ENCODE measurements at places on chromosomes 3 and 15. TPM values are rescaled to one million over a fixed set of nuclear protein-coding genes. Genes with fewer than 3 reads are reported as not detected.
A peak's percentile ranks its signal among the peaks of the same experiment; 100 is the strongest.

The SCAANT1 gene
- 4.4 TPM for polyA plus RNA-seq

The DUOXA2 gene
- 0.36 TPM for polyA plus RNA-seq

The MESP2 gene
- polyA plus RNA-seq = 1.3 TPM

The CCR8 gene
- not detected for polyA plus RNA-seq

DNA sequence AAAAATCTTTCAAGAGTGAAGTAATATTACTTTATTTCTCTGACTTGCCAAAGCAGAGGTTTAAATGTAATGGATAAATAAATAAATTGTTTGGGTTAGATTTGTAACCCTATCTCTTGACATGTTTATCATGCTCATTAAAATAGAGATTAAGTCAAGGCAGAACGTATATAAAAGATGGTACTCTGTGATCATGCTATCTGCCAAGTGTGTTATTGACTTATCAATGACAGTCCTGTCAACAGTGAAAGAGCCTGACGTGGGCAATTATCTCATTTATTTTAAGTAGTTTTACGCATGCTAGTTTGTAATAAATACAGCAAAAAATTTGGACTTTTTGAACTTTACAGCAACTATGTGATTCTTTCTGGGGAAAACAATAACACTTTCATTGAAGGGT is 43.7 kb downstream of the PROS1 start:
- DNase-seq = no peak

GRCh38 chr15:60371175-60372051 is 26.4 kb downstream of the ANXA2 start:
- DNase-seq = peak; percentile 61

DNA sequence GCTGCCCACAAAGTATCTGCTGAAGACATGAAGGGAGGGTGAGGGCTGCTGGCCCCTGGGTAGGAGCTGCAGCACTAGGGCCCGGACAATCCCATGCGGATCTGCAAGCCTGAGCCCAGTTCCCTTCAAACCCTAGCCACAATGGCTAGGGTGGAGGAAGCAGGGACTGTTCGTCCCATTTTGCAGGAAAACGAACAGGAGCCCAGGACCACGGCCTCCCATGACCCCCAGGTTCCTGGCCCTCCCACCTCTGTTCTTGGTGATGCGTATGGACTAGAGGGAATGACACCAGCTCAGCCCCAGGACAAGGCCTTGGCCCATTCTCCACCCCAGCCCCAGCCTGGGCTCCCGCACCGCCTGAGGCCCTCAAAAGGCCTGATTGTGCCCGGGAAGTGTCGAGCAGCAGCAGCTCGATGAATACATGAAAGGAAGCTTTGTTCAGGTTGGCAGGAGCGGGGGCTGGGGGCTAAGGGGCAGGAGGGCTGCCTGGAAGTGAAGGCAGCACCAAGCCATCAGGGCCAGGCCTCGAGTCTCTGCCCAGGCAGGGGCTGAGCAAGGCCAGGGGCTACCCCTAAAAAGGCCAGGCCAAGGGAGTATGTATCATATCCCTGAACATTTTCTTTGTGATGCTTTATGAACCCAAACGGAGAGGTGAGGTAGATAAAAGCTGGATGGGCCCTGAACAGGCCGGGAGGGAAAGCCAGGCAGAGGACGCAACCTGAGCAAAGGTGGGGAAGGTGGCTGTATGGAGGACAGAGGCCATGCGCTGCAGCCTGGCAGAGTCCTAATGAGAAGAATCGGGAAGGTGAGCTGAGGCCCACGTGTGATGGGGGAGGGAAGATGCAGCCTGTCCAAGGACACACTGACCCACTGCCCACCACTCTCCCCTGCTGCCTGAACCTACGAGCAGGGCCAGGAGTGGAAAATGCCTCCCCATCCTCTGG is 12.2 kb downstream of the SEMA7A start:
- peak; percentile 61 for DNase-seq

GRCh38 chr3:141777957-141778813 is 15.0 kb downstream of the GRK7 start:
- no peak for DNase-seq

GRCh38 chr3:15795651-15796308 is 2.0 kb downstream of the ANKRD28 start:
- DNase-seq = no peak

- no peak for DNase-seq
These were observed 6.1 kb downstream of the RHCG start for GRCh38 chr15:89490081-89490813.

DNA sequence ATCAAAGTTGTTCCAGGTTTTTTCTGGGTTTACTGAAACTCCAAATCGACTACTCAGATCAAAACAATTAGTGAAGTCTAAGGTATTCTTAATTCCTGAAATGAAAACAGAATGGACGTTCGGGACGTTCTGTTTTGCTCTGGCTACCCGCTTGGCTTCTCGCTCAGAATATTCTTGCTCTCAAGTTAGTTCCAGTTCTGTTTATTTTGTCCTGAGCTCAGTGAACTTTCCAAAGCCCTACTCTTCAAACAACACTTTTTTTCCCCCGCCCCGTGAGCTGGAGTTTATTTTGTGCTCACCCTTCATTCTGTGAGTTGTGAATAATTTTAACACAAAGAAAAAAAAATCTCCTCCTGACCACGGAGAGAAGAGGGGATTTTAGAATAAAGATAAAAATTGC is 72.6 kb downstream of the SAMMSON start:
- peak; percentile 22 for DNase-seq

The SCAMP5 gene
- polyA plus RNA-seq = 27.4 TPM

DNA sequence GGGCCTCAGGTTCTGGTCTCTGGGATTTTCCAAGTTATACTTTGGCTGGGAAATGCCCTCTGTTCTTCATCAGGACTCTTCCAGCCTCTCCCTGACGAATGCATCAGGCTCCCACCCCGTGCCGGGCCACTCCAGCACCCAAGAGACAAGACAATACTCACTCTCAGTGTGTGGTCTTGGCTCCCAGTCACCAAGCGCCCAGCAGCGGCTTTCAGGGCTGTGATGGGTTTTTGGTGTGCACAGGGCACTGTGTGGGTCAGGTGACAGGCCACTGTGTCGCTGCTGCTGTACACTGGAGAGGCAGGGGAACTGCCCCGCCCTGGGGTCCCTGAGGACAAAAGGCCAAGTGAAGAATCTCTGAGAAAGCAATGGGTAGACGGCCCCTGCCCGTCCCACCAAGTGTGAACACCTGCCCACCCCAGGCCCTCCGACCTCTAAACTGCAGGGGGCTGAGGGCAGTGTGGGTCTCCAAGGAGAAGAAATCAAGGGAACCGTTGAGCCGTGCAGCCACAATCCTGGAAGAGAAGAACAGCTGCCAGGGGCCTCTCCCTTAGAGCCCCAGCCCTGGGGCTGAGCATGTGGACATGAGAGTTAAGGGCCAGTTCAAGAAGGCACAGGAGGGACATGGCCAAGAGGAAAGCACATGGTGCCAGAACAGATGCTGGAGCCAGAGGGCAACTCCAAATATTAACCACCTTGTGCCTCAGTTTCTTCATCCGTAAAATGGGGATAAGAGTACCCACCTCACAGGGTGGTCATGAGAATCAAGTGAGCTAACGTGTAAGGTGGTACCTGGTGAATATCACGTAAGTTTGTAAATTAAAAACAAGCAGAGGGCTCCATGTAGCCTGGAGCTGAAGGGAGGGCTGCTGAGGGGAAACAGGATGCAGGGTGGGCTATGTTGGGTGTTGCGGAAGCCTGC is 34.1 kb downstream of the PTPN23 start:
- no peak for DNase-seq

DNA sequence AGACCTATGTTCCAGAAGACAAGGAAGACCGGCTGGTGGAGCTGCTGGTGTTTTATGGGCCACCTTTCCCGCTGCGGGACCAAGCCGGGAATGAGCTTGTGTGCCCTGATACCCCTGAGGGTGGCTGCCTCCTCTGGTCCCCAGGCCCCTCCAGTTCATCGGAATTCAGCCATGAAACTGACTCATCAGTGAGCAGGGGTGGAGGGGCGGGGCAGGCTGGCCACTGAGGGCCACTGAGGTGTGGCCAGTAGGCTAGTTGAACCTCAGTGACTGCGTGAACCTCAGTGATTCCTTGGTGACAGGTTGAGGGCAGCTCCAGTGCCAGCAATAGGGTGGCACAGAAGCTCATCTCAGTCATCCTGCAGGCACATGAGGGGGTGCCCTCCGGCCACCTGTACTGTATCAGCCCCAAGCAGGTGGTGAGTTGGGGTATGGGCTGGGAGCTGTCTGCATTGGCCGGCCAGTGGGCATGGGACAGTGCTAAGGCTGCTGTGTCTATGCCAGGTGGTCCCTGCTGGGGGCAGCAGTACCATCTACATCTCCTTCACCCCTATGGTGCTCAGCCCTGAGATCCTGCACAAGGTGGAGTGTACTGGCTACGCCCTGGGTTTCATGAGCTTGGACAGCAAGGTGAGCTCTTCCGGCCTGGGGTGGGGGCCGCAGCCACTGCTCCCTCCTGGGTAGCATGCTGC is 20.3 kb downstream of the ACAA1 start:
- no peak for DNase-seq

- no peak for DNase-seq
These were observed 6.3 kb upstream of the EIF5A2 start for GRCh38 chr3:170914690-170915089.

The STARD9 gene
- polyA plus RNA-seq = 41.1 TPM

The TM4SF18 gene
- 3.1 TPM for polyA plus RNA-seq

The FANCD2 gene
- 38.5 TPM for polyA plus RNA-seq

The FEZF2 gene
- not detected for polyA plus RNA-seq

DNA sequence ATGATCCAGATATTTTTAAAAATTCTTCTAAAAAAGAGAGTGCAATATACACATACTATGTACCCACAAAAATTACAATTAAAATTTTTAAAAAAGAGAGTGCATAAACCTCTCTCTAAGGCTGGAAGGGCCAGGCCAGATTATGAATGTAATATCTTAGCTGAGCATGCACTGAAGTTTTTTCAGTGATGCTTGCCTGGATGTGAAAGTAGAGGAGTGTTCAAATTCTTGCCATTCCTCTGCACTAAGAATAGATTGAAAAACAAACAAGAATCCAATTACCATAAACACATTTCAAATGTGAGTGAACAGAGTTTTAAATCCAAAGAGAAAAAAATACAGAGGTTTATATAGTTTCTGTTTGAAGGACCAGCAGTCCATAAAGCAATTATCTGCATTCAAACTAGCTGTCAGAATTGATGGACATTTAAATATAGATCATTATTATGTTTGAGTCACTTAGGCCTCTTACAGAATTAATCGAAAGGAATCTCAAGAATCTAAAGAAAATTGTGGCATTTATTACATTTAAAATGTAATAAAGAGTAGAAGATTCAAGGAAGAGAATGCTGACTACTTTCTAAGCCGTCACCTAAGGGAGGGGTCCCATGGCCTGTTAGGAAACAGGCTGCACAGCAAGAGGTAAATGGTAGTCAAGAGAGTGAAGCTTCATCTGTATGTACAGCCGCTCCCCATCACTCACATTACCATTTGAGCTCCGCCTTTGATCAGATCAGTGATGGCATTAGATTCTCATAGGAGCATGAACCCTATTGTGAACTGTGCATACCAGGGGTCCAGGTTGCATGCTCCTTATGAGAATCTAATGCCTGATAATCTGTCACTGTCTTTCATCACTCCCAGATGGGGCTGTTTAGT is 159.3 kb upstream of the MDFIC2 start:
- no peak for DNase-seq

DNA sequence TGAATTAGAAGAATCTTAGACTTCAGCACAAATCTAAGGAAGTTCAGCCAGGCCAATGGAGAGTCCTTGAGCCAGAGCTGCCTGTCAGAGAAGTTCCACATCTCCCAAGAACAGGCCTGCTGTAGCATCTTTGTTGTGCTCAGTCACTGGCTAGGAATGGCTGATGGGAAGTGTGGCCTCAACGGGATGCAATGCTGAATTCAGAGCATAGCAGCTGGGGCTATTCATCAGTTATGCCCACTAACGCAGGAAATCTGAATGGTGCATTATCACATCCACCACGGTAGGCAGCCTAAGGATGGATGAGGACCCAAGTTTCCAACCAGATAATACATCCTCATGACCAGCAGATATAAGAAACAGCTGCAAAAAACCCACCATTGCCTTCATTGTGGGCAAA is 3.2 kb upstream of the EIF1B start:
- no peak for DNase-seq

DNA sequence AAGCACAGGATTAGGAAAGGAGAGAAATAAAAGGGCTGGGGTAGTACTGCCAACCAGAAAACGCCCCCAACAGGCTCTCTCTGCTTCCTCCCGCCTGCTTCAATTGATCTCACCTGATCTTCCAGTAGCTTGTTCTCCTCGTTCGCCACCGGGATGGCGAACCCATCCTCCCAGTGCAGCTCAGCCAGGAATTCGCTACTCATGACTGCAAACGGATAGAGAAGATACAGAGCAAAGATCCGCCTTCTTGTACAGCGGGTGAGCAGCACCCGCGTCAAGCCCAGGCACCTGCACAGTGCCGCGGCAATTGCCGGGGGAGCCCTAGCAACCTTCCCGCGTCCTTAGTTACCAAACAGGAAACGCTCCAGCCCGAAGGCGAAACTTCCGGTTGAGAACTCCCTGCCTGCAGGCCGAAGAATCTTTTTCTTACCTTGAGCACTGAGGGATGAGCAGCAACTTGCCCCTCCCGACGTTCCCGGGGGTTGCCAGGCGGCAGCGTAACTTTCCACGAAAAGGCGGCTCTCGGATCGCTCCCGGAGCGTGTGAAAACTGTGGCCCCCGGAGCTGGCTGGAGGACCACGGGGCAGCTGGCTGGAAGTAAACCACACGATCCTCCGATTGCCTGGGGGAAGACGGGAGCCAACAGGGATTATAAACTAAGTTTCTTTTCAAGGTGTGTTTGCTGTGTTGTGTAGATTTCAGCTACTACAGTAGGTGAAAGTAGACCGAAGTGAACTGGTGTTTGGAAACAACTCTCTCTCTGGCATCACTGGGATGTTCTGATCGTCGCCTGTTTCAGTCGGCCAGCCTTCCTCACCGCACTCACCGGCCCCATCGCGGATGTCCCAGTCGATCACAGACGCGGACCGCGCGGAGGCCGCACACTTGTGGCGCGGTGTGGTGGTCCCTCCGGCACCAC is at the start of gene CCDC39:
CCDC39 (minus strand) TSS at position 312 of the 919 bp plus-strand sequence; CDS start at position 203, 109 bp downstream.
- peak; percentile 85 for DNase-seq

The RPUSD3 gene
- 124 TPM for polyA plus RNA-seq

- no peak for DNase-seq
These were observed 12.1 kb upstream of the CPB1 start for GRCh38 chr3:148815316-148816110.

DNA sequence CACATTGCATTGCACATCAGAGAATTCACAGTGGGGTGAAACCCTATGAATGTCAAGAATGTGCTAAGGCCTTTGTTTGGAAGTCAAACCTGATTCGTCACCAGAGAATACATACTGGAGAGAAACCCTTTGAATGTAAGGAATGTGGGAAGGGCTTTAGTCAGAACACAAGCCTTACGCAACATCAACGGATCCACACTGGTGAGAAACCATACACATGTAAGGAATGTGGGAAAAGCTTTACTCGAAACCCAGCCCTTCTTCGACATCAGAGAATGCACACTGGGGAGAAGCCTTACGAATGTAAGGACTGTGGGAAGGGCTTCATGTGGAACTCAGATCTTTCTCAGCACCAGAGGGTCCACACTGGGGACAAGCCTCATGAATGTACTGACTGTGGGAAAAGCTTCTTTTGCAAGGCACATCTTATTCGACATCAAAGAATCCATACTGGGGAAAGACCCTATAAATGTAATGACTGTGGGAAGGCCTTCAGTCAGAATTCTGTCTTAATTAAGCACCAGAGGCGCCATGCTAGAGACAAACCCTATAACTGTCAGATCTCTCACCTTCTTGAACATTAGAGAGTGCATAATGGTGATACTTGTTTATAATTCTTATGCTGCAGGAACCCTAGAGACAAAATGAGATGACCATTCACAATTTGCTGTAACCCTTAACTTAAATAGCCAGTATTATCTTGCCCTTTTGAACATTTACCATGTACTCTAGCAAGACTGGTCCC is 9.0 kb downstream of the ZNF662 start:
- DNase-seq = no peak
